ENCODE measurements at places on chromosomes 3 and 15.

DNA sequence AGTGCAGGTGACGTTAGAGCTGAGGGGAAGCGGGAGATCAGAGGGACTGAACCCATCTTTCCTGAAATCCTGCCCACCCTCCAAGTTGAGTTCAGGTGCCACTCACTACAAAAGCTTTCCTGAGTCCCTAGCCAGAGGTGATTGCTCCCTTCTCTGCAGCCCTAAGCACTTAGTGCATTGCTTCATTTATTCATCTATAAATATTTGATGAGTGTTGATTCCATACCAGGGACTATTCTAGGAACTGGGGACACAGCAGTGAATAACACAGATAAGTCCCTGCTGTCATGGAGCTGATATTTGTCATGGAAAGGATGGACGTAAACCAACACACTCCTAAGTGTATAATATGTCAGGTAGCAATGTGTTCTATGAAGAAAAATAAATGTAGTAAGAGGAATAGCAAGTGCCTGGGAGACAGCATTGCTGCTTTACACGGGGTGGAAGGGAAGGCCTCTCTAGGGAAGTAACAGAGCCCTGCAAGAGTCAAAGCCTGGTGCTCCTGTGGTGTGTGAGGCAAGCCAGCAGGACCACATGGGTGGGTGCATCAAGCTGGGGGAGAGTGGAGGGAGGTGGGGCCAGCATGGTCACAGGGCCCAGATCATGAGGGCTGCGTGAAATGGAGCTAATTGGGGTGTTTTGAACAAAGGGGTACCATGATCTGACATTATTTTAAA, 18.6 kb downstream of the ALPK3 start:
- no peak overlapping the region for H3K4me3 ChIP-seq
- no peak overlapping the region for H3K27ac ChIP-seq
- H3K4me1 ChIP-seq, result peaks cover 5% of the 10 kb centered on the region

- no peaks in the 10 kb centered on the region for H3K27me3 ChIP-seq
- no peak overlapping the region for H3K4me3 ChIP-seq
- peaks cover 33% of the 10 kb centered on the region for H3K4me1 ChIP-seq
These were observed 25.6 kb downstream of the LRRC2 start for GRCh38 chr3:46540550-46540949.

GRCh38 chr3:46987743-46988401, 8.4 kb downstream of the NBEAL2 start:
- no peaks in the 10 kb centered on the region for H3K27me3 ChIP-seq
- no peak for DNase-seq
- H3K4me3 ChIP-seq, result no peak overlapping the region
- H3K27ac ChIP-seq, result no peak overlapping the region
- no peaks in the 10 kb centered on the region for H3K4me1 ChIP-seq
- H3K36me3 ChIP-seq, result no peaks in the 10 kb centered on the region

DNA sequence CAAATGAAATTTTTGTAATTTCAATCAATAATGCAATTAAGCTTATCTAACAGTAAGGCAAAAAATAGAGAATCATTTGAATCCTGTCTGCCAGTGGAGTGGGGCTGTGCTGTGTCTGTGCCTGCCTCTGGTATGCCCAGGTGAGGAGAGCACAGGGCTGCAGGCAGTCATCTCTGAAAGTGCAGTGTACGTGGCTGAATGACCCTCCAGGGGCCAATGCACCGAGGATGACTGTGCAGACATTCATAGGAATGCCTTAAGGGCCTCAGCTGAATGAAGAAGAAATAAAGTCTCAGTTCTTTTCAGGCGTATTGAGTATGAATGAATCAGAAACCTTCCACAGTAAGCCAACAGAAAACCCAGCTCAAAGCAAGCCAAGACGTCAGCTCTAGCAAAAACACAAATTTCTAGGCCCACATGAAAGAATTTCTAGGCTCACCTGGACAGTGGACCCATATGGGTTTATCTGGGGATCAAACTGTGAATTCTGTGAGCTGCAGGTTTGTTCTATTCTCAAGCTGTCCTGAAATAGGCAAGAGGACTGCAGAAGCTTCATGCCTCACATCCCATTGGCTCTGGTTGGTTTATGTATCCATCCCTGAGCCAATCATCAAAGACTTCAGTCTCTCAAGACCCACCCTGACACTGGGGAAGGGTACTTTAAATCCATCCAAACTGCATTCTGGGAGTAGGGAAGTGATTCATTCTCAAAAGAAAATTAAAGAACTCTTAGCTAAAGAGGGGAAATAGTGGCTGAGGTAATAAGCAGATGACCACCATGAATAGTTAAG, 123.4 kb downstream of the SSR3 start:
- no peak overlapping the region for H3K4me3 ChIP-seq
- H3K27ac ChIP-seq, result no peak overlapping the region
- 0 out of 2 replicates have a peak, but pooled peaks cover 14% of the 10 kb centered on the region for H3K4me1 ChIP-seq
- DNase-seq, result no peak
- H3K27me3 ChIP-seq, result no peaks in the 10 kb centered on the region
- no peaks in the 10 kb centered on the region for H3K36me3 ChIP-seq

DNA sequence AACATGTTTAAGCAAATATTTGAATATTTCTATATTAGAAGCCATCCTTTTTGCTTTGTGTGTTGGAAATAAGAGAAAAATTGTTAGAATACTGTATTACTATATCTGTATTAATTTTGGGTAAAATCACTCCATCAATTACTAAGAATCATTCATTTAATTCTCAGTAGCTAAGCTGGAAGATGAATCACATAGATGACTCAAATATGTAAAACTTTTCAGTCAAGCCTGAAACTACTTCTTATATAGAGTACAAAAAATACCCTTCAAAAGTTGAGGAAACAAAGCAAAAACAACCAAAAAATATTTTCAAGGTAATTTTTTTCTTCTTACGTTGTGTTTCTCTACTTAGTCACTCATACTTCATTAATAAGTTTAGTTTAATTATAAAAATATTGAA, 205.7 kb upstream of the ROBO1 start:
- H3K27me3 ChIP-seq, result no peaks in the 10 kb centered on the region
- DNase-seq, result no peak
- H3K4me1 ChIP-seq, result no peaks in the 10 kb centered on the region
- H3K4me3 ChIP-seq, result no peak overlapping the region

GRCh38 chr3:134328846-134329245, 45.4 kb downstream of the AMOTL2 start:
- no peak overlapping the region for H3K4me3 ChIP-seq
- H3K4me1 ChIP-seq, result peaks cover 92% of the 10 kb centered on the region
- DNase-seq, result no peak
- H3K27me3 ChIP-seq, result no peaks in the 10 kb centered on the region
- peak overlapping the region; percentile 94 for H3K27ac ChIP-seq

- H3K4me3 ChIP-seq, result no peak overlapping the region
- H3K36me3 ChIP-seq, result no peaks in the 10 kb centered on the region
- no peak for DNase-seq
- H3K4me1 ChIP-seq, result 0 out of 2 replicates have a peak, but pooled peaks cover 14% of the 10 kb centered on the region
- H3K27ac ChIP-seq, result no peak overlapping the region
- H3K27me3 ChIP-seq, result no peaks in the 10 kb centered on the region
These were observed 27.7 kb upstream of the SIAH2 start for GRCh38 chr3:150790629-150791028.
